NT2/D1 (cell line): ENCODE measurements at places on chromosomes 1 and 21.

DNA sequence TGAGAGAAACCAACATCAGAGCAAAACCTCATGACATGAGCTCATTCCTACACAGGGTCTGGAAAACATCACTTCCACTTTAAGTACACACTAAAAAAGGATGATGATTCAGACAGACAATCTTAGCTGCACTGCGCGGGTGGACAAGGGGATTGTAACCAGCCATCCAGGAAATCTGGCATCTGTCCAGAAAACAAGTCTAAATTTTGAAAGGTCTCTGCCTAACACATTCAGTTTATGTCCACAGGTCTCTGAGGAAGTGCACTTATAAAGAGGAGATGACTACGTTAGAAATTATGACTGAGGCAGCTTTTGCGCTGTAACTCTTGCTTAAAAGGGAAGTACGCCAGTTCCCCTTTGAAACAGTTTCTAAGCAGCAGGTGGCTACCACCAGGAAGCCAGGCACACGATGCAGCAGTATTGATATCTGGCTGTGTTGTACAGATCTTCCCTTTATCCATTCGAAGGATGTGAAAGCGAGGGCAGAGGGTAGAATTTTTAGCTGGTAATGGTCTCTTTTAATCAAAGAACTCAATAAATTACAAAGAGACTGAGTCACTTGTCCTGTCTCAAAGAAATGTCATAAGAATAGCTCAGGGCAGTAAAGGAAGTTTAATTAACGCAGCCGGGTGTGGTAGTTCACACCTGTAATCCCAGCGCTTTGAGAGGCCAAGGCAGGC is 128.0 kb downstream of the SETD4 start:
- DNase-seq: no peak

- no peak for DNase-seq
Measured at GRCh38 chr1:202357506-202357905, 9.0 kb downstream of the PPP1R12B start.

GRCh38 chr1:91245435-91245834 is 159.2 kb downstream of the HFM1 start:
- DNase-seq: peak; percentile 25

- no peak for DNase-seq
Measured at GRCh38 chr1:114482585-114482984, 28.4 kb downstream of the TRIM33 start.

GRCh38 chr1:234327577-234328164 is 45.6 kb upstream of the COA6 start:
- no peak for DNase-seq

GRCh38 chr21:42654179-42654912 is 925 bp downstream of the PDE9A start:
- no peak for DNase-seq

DNA sequence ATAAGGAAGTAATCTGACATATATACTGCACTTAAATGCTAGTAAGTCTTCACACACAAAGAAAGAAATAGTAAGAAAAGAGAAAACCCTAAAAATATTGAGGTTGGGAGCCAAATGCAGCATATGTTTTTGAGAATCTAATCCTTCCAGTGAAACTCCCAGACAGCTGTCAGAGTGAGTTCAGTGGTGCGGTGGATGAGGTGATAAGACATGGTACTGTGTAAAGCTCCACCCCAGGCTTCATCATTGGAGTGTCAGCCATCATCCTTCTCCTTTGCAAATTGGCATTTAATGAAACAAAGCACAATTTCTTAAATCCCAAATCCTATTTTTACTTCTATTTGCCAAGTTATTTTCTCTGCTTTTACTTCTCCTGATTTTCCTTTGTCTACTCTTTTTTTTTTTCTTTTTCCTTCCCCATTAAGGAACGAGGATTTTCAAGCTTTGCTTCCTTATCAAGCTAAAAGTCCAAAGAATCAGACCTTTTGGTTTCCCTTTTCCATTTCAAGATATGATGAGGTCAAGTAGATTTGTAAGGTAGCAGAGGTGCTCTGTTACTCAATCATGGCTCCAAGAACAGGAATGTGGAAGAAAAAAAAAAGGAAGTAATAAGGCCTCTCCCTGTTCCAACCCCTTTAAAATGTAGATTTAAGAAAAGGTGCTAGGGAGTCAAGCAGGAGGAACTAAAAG is 343.3 kb downstream of the SETD4 start:
- DNase-seq: peak; percentile 36

DNA sequence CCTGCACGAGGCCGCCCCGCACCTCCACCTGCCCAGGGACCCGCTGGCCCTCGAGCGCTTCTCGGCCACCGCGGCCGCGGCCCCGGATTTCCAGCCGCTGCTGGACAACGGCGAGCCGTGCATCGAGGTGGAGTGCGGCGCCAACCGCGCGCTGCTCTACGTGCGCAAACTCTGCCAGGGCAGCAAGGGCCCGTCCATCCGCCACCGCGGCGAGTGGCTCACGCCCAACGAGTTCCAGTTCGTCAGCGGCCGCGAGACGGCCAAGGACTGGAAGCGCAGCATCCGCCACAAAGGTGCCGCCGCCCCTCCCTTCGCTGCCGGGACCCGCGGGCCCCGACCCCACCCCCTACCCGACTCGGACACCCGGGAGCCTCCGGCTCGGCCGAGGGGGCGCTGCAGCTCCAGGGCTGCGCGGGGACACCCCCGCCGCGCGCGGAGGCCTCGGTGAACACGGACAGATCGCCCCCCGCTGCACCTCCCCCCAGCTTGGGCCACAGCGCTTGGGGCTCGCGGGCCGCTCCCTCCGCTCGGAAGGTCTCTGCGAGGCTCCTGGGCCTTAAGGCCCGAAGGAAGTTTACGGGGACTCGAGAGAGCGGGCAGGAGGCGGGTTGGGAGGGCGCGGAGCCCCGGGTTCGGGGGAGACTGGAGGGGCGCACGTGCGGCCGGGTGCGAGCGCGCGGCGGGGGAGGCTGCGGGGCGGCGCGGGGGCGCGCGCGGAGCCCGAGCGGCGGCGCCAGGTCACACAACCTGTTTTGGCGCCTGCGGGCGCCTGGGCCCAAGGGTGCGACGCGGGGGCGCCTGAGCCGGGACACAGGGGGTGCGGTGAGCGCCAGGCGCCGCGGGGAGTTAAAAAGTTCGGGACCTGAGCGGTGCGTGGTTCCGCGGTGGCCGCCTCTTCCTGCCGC is 1.2 kb downstream of the SAMD11 start:
- no peak for DNase-seq

- DNase-seq: no peak
Measured at GRCh38 chr1:113691184-113691583, 68.1 kb downstream of the PHTF1 start.

GRCh38 chr1:225488676-225489075 is 60.8 kb upstream of the LBR start:
- no peak for DNase-seq

DNA sequence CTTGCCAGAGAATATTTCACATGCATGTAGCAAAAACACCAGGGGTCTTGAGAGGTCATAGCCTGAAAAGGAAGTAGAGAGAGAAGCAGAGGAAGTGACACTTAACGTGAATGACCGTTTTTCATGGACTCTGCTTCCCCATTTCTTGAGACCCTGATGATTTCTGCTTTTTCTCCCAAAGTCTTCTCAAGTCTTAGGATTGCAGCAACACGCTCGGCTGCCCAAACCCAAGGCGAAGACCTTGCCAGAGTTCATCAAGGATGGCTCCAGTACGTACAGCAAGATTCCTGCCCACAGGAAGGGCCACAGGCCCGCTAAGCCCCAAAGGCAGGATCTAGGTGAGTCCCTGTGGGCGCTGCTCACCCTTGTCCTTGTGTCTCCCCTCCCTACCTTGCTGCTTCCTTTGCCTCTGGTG is 12.8 kb downstream of the THEMIS2 start:
- no peak for DNase-seq

DNA sequence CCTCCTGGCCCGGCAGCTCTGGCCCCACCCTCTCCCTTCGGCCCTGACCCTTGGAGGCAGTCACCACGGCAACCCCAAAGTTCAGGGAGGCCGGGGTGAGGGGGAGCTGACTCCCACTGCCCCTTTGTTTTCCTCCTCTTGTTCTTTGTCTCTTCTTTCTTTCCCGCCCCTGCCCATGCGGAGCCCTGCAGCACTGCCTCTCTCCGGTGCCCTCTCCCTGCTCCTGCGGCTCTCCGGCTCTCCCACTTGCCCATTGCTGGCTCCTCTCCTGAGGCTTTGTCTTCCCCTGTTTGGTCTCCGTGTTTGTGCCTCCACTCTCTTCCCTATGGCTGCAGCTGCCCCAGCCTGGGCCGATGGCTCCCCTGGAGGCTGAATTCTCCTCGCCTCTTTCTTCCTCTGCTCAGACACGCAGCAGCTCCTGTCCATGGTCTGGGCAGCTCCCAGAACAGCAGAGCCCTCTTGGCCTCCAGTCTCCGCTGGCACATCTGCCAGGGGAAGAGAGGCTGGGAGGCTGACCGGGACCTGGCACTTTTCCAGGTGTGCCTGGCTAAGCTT is 5.8 kb downstream of the CELSR2 start:
- DNase-seq: no peak

DNA sequence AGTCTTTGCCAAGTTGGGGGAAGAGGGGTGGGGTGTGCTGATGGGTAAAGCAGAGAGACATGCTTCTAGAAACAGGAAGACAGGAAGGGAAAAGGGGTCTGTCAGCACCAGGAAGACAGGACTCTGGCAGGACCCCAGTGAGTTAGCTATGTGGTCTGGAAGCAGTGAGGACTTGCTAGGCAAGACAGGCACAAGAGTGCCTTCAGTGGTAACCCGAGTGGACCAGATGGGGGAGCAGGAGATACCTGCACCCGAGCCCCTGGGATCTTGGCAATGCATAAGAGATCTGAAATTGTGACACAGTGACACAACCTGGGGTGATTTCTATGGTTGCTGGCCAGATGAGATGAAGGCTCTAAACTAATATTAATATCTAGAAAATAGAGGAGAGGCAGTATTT is 7.0 kb downstream of the TLR5 start:
- no peak for DNase-seq

GRCh38 chr1:12179111-12179519 is 12.3 kb downstream of the TNFRSF1B start:
- DNase-seq: no peak

DNA sequence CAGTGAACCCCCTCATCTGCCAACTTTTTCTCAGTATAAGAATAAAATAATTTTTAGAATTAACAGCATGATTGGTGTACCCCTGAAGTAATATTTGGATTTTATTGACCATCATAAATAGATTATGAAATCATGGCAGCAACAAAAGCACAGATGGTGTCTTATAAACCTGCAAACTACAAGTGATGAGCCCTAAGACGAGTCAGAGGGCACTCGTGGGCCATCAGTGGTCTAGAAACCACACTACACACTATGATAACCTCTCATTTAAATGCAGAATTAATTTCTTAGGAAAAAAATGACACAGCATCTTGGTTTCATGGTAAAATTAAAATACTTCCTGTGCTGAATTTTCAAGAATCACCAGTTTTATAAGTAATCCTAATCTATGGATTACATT is 312.4 kb downstream of the PTBP2 start:
- DNase-seq: no peak

DNA sequence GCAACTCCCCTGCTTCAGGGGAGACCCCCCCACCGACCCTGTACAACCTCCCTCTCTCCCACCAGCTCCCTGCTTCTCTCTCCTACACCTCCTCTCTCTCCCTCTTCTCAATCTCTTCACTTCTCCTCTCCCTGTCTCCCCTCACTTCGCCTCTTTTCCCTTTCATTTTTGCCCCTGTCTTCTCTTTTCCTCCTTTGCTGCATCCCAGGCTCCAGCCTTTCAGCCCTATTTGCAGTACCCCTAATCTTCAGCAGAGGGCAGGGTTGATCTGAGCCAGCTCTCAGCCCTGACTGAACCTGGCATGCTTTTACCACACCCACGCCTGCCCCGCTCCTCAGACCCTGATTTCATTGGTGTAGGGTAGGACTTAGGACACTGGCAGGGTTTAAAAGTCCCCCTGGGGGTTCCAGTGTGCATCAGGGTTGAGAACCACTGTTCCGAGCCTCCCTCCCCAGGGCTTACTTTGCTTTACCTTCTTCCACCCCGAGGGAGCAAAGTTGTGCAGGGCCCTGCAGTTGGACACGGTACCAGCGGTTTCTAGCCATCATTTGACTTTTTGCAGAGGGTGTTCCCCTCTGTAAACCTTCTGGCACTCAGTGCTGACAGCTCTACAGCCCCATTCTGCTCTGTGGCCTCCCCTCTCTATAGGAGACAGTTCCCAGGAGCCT is 67.3 kb upstream of the CNTN2 start:
- peak; percentile 60 for DNase-seq

DNA sequence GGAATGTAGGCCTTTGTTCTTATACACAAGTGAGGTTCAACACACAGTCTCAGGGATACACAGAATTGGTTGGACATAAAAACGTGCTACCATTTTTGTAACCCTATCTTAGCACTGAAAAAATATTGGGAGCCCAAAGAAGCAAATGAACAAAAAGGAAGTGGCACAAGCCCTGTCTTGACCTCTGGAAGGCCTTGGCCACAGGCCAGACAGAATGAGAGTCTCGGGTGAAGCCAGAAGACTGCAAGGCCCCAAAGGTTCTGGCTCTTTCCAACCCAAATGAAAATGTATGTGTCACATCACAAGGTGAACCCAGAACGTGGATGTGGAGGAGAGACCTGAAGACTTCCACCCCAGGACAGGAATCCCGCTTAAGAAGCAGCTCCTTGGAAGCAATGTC is 57.3 kb downstream of the PGBD5 start:
- no peak for DNase-seq

GRCh38 chr21:17539743-17540341 is 27.0 kb downstream of the CXADR start:
- no peak for DNase-seq

DNA sequence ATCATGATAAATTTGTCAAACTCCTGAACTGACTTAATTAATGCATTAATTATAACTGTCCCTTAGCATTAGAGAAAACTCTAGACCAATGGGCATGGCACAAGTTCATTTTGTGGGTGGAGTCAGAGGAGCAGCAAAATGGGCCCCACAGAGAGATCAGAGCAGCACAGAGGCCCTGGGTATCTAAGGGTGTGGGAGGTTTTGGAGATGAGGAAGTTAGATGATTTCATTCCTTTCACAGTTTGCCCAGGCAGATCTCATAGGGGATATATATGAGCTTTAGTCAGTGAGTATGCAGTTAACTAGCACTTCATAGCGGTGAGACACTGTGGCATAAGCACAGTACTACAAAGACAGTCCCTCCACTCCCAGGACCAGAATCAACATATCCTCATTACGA is 117.3 kb downstream of the MAB21L3 start:
- DNase-seq: no peak

GRCh38 chr1:171081314-171081753 is 9.4 kb upstream of the FMO3 start:
- DNase-seq: no peak

- no peak for DNase-seq
Measured at GRCh38 chr1:54407154-54407403, 885 bp upstream of the SSBP3 start.

GRCh38 chr21:16492892-16493291 is 763.1 kb downstream of the USP25 start:
- DNase-seq: no peak

- DNase-seq: no peak
Measured at GRCh38 chr1:230185076-230186001, 118.3 kb downstream of the GALNT2 start.

DNA sequence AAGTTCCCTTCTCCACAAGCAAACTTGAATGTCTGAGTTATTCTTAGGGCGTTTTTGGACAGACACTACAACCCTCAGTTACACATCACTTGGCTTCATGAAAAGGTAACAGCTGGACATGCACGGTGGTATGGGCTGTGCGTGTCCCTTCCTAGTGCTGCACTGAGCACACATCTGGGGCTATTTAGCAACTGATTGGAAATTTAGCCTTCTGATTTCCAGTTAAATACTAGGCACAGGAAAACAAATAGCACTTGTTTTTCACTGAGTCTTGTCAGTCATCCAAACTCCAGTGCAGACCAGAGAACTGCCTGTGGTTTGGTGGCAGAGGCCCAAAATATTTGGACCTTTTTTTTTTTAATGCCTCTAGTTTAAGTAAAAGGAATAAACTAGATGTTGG is 134.7 kb downstream of the TGFBR3 start:
- DNase-seq: no peak

- no peak for DNase-seq
Measured at GRCh38 chr1:113901191-113901590, 3.4 kb downstream of the AP4B1 start.
